Hepatocyte (in vitro differentiated cells): ENCODE measurements at places on chromosomes 13 and 19. TPM values are rescaled to one million over a fixed set of nuclear protein-coding genes. Genes with fewer than 3 reads are reported as not detected.

DNA sequence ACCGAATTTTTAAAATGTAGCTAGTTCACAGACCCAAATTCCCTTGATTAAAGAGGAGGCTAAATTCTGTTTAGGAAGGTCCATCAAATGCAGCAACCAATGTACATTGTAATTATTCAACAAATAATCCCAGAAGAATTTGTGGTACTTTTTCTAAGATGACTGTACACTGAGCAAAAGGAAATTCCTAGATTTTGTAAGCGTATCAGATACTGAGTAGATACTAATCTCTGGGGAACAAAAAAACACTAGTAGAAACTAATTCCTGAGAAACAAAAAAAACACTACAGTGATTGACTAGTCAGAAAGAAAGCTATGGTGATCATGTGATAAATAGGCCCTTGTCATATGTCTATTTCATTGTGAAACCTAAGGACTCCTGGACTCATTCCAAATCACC, 246.1 kb downstream of the PCDH17 start:
- no peak for DNase-seq

DNA sequence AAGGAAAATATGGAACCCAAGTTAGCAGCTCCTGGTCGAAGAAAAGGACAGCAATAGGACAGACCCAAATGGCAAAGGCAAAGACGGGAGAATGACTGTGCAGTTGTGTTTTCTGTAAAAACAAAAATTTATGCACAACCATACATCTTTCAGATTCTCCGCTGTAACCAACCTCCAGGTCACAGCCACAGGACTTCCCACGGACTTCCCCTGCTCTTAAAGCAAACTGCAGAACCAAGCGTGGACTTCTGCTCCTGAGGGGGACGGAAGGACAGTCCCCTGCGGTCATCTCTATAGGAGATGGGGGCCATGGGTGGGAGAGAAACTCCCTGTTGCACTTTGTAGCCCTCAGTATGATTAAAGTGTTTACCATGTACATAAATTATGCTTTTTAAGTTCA, 2.5 kb downstream of the GRTP1 start:
- no peak for DNase-seq

DNA sequence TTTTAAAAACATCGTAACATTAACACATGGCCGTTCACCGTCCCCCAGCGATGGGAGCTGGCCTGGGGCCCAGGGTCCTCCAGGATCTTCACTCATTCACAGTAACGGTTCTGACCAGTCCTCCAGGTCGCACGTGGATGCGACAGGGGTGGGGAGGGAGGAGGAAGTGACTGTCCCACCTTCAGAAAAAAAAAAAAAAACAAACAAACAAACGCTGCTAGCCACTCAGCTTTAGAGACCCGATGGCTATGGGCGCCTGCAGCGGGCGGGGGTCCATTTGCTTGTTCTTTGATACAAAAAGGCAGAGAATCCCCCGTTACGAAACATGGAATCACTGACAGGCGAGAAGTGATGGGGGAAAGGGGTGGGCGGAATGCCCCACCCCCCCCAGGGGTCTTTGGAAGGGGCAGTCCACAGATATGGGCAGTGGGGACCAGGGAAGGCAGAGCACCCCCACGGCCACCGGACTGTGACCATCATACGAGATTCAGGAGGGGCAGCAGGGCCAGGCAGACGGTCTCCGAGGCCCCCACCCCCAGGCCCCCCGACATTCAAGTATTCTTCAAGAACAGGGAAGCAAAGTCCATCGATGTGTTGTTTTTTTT, 13.3 kb downstream of the MKNK2 start:
- DNase-seq = peak; percentile 5

- DNase-seq = no peak
These were observed 62.8 kb downstream of the WDFY2 start for GRCh38 chr13:51647067-51647466.

GRCh38 chr13:113879494-113880360, 15.9 kb upstream of the GAS6 start:
- no peak for DNase-seq

- no peak for DNase-seq
These were observed 15.2 kb downstream of the PLEKHF1 start for GRCh38 chr19:29680447-29680846.

DNA sequence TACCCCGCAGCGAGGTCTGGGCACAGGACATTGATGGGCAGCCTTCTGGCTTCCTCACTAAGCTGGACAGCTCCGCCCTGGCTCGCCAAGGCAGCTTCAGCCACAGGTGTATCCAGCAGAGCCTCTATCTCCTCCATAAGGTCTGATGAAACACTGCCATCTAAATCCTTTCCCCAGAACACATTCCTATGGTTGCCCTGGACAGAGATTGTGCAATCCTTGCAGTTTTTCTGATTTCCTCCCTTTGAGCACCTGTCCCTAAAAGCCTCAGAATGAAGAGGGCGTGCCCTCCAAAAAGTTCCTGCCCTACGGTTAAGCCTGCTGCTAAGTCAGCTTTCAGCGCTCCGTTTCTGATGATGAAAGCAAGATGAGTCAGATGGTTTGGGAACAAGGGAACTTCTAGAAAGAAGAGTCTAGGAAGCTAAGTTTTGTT, 21.0 kb downstream of the CLEC4M start:
- peak; percentile 58 for DNase-seq

DNA sequence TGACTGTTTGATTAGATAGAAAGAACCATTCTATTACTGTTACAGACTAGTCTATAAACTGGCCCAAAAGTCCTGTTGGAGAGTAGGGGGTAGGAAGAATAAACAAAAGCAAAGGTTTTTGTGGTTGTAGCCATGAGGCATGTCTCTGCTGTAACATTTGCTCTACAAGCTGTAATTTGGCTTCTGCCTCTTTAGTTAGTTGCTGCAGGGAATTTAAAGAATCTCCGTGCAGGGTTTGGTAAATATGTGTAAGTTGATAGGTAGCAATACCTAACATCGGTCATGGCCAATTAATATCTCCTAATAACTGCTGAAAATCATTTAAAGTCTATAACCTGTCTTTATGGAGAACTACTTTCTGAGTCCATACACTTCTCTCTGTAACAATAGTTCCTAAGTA, 13.0 kb downstream of the FPR3 start:
- no peak for DNase-seq

DNA sequence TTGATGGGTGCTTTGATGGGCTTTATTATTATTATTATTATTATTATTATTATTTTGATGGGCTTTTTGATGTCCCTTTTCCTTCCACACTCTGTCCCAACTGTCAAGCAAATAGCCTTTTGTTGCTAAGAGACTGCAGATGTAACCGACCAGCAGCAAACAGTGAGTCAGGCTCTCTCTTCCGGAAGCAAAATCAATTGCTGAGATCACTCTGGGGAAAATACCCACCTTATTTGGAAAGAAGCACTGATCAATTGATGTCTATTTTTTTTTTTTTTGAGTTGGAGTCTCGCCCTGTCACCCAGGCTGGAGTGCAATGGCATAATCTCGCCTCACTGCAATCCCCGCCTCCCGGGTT, 2.9 kb downstream of the LDLR start:
- DNase-seq = no peak

GRCh38 chr13:46405457-46405856, 18.4 kb upstream of the RUBCNL start:
- DNase-seq = no peak

DNA sequence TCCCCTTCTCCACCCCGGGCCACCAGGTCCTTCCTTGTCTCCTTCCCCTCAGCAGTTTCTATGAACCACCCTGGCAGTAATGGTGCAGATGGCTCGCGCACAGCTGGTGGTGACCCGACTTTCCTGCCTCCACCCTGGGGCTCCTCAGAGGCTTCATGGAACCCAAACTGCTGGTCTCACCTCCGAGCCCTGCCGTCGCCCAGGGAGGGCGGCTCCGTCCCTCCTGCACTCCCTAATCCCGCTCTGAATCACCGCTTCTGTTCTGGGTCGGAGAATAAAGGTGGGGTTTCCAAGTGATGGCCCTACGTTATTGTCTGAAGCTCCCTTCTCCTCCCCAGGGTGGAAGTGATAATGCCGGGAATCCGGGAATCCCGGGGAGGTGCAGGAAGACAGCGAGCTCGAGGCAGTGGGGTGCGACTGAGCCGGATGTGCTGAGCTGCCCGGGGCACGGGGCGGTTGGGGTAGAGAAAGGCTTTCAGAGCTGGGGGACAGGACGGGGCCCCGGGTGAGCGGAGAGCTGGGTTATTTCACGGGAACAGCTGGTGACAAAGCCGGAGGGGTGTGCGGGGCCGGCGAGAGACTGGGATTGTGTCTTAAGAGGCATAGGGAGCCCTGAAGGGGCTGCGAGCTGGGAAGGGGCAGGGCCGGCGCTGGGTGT, 711 bp downstream of the FUT2 start:
- no peak for DNase-seq

GRCh38 chr13:22940090-22940710, 240.6 kb upstream of the SGCG start:
- DNase-seq = no peak

- DNase-seq = no peak
These were observed 1155.1 kb downstream of the OLFM4 start for GRCh38 chr13:54183728-54184127.

DNA sequence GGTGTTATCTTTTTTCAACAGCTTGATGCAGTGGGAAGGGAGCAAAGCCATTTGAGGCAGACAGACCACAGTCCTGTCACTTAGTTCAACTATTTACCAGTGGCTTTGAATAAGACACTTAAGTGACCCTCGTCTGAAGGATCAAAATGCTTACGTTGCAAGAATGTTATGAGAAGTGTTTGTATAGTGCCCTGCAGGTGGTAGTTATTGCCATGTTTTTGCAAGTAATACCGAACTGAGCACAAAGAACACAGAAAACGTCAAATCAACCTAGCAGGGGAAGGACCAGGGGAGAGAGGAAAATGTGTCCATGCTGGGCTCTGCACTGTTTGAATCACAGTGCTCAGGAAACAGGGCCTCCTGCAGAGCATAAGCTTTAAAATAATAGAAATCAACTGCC, 2.8 kb downstream of the SOHLH2 start:
- DNase-seq = no peak

- DNase-seq = no peak
These were observed 10.3 kb downstream of the COG6 start for GRCh38 chr13:39665763-39666162.

DNA sequence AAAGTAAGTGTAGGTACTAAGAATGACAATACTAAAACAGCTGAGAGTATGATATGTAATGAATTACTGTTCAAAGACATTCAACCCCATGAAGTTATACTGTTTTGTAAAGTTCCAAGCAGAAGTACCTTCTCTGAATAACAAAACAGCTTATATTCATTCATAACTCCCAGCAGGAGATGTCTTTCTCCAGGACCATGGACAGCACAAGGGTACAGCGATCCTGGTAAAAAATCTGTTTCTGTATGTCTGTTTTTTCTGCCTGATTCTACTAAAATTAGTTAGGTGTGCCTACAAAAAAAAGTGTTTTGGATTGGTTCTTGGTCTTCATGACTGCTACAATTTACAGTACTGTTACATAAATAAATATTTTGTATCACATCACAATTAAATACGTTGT, 172.5 kb upstream of the SLITRK5 start:
- peak; percentile 52 for DNase-seq

GRCh38 chr19:38838208-38838985, 6.8 kb upstream of the ECH1 start:
- DNase-seq = peak; percentile 85

- DNase-seq = no peak
These were observed 156.7 kb downstream of the SLC7A1 start for GRCh38 chr13:29438769-29439168.

DNA sequence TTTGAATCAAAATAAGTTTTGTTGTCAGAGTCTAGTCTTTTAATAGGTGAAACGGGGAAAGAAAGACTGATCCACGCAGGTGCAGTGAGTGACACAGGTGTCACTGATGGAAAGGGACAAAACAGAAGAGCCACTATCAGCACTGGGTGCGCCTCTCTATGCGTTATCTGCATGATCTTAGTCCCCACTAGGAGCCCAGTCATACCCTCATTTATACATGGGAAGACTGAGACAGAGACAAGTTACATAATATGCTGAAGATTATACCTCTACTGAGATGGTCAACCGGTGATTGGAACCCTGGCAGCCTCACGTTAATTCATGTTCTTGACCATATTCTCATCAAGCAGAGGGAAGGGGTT, 3.4 kb downstream of the LRCH1 start:
- no peak for DNase-seq

GRCh38 chr19:3655402-3656072, 28.9 kb upstream of the CACTIN start:
- peak; percentile 76 for DNase-seq

DNA sequence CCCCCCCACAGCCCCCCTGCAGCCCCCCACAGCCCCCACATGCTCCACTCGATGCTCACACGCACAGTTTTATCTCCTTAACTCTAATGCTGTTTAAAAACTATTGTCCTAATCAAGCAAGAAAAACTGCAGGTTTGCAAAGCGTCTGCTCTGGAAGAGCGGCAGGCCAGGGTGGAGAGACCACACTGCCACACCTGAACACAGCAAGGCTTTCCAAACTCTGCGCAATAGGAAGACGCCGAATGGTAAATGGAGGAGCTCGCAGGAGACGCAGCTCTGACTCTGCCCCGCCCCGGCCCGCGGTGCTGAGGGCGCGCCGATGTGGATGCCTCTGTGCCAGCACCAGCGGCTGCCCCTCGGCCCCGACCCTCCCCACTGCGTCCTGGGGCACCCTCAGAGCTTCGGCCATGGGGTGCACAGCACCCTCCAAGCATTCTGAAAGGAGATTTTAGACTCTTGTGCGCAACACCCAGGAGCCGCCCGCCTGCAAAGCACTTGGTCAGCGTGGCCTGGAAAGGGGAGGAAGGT, 32.4 kb downstream of the RASA3 start:
- DNase-seq = no peak

The ZNF835 gene
- total RNA-seq = not detected in 2 replicates

The CRB3 gene
- total RNA-seq = 71.4 and 75.5 TPM in 2 replicates

The DHPS gene
- total RNA-seq = 62.6 and 71.7 TPM in 2 replicates

The ATP7B gene
- total RNA-seq = 51.2 and 70.0 TPM in 2 replicates

The GTF2F1 gene
- 47.5 and 52.1 TPM in 2 replicates for total RNA-seq

The ZNF585A gene
- total RNA-seq = 5.0 and 13.3 TPM in 2 replicates

The PLPP2 gene
- total RNA-seq = 9.9 TPM in 2 replicates

The KLF1 gene
- total RNA-seq = 0.37 TPM in 1 of 2 replicates, not detected in the other

The ZNF681 gene
- total RNA-seq = 4.4 and 5.9 TPM in 2 replicates

The PLK5 gene
- total RNA-seq = not detected in 2 replicates

The LPAR6 gene
- 22.8 and 25.4 TPM in 2 replicates for total RNA-seq

The ATP8B3 gene
- 1.4 and 1.7 TPM in 2 replicates for total RNA-seq
